ENCODE measurements at places on chromosomes 2 and 18. TPM values are rescaled to one million over a fixed set of nuclear protein-coding genes. Genes with fewer than 3 reads are reported as not detected.

The LYPD1 gene
- total RNA-seq, result 0.40 TPM

DNA sequence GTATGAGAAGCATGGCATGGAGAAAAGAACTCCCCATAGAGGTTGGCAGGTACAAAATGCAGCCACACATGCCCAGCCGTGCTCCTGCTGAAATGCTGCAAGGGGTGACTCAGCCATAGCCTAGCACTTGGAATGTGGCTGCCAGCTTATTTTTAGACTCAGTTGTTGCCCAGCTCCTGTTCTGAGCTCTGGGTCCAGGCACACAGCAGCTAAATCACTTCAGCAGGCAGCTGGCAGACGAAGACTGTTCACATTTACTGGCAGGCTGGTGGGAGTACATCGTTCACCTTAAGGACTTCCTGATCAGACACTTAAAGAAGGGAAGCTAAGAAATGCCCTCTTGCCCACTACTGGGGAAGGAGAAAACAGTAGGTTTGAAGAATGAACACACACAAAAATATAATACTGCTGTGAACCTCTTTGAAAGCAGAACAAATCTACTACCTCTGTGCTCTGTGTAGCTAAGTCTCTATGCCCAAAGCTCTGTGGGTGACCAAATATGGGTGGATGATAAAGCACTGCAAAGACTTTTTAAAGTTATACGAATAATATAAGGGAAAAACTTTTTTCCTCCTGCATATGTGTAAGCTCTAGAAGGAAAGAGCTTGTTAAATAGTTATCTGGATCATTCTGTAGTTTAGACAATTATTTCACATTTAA lies 146.1 kb downstream of the LNPK start:
- no peak for DNase-seq

DNA sequence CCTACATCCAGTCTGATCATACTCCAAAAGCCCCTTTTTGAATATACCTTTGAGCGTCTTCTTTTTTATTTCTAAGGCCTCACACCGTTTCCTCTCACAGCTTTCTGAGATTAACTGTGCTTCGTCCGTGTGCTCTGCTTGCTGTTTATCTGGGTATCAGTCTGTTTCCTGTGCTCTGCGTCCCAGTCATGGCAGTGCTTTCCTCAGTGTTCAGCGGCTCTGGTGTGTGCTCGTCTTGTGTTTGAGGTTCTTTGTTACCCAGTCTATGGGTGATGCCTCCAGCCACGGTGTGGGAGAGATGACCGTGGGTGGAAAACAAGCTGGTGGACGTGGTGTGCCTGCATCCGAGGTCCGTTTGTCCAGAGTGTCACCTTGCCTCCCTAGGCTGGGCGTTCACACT lies 33.6 kb upstream of the BIN1 start:
- DNase-seq, result no peak

The ANKRD23 gene
- 4.4 TPM for total RNA-seq

The MC2R gene
- not detected for total RNA-seq

- no peak for DNase-seq
These were observed 16.6 kb upstream of the E2F6 start for GRCh38 chr2:11482473-11483035.

The EVX2 gene
- not detected for total RNA-seq

- DNase-seq, result no peak
These were observed 78.9 kb downstream of the TRIM43 start for GRCh38 chr2:95670686-95671085.

The KDSR gene
- total RNA-seq, result 49.0 TPM

DNA sequence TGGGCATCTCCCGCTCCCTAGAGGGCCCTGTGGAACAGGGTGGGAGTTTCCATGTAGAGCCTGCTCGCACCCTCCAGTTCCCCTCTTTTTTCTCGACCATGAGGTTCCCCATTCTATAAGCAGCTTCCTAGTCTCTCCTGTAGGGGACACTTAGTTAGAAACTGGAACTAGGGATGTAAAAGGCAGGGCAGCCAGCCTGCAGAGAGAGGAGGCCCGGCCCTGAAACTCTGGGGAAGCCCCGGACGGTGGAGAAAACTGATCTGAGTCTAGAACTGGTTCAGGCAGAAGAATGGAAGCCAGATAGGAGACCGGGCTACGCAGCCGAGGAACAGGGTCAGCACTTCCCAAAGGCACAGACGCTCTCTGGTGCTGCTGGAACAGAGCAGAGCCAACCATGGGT lies 51.6 kb upstream of the ATG16L1 start:
- no peak for DNase-seq

DNA sequence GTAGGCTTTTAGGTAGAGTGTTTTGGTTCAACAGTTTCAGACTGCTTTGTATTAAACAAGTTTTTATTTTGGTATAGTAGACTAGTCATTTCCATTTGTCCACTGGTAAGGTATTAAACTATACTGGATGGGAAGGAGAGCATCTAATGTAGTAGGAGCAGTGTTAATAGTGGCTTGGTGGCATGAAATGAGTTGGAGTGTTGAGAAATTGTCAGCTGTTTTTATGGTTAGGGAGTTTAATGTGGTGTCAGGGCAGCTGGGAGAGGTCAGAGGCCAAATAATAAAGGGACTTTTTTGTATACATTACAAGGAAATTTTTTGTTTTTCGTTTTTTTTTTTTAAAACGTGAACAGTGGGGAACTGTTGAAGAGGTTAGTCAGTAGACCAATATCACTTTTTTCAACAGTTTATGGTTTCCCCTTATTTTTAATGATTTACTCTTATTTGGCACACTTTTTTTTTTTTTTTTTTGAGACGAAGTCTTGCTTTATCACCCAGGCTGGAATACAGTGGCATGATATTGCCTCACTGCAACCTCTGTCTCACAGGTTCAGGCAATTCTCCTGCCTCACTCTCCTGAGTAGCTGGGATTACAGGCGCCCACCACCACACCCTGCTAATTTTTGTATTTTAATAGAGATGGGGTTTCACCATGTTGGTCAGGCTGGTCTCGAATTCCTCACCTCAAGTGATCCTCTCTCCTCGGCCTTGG lies 21.2 kb downstream of the ACTR3 start:
- no peak for DNase-seq

The IGFBP5 gene
- 55.4 TPM for total RNA-seq

GRCh38 chr2:84942964-84943421 lies 28.0 kb upstream of the KCMF1 start:
- no peak for DNase-seq

DNA sequence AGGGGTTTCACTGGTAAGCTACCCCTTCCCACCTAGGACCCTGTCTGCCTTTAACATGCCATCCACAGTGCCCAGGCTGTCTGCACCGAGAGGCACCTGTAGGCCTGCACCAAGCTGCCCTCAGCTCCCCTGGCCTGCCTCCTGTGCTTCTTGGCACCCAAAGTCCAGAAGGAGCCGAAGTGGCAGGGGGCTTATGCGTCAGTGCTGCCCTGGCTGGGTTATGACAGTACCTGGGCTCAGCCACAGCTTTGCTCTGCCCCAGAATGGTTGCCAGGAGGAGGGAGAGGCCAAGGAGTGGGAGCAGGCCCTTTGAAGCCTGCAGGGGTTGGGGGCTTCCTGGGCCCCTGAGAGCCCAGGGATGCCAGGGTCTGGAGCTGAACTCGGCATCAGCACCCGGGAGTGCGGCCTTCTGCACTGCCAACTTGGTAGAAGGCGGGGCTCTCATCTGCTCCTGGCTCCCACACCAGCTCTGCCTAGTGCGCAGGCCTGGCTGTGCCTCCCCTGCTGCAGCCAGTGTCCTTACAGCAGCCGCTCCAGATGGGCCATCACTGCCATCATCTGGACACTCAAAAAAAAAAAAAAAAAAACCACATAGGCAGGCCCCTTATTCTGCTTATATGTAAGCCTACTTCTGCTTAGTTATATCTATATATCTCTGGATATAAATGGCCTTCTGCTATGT lies 155.4 kb downstream of the THSD7B start:
- DNase-seq, result no peak

DNA sequence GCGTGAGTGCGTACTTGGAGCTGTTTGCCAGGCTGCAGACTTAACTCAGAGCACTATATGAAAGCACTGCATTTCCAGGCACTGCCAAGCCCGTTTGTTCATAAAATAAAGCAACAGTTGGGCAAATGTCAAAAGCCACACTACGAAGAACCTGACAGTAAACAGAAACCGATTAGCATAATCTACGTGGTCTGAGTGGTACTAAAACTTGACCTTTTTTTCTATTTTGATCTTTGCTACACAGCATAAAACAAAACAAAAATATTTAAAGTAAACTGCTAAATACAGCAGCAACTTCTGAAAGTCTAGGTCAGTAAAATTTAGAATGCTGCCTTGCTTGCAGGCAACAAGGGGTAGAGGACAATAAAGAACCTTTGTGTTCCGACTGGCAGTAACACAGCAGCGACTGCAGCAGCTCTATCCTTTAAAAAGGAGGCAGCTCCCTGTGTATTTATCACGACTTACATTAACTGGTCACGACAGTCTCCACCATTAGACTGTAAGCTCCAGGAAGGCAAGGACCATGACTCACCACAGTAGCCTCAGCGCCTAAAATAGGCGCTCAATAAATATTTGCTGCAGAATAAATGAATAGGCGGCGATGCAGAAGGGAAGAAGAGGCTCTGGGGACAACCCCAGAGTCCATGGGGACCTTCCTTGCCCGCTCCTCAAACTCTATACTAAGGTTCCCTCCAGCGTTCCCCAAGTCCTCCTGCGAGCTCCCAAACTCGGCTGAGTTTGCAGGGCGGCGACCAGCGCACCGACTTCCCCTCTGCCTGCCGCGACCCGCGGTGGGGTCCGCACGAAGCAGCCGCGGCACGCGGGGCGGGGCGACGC lies 902 bp downstream of the SS18 start:
- DNase-seq, result no peak

Data from left lobe of liver (tissue), 2 donors.